ENCODE measurements at places on chromosomes 2 and 18. TPM values are rescaled to one million over a fixed set of nuclear protein-coding genes. Genes with fewer than 3 reads are reported as not detected.

- peak overlapping the region; percentile 58 for H3K4me3 ChIP-seq
- DNase-seq = peak; percentile 44
- no peaks in the 10 kb centered on the region for H3K36me3 ChIP-seq
Measured at GRCh38 chr2:95158891-95159619, 593 bp downstream of the ZNF514 start.

DNA sequence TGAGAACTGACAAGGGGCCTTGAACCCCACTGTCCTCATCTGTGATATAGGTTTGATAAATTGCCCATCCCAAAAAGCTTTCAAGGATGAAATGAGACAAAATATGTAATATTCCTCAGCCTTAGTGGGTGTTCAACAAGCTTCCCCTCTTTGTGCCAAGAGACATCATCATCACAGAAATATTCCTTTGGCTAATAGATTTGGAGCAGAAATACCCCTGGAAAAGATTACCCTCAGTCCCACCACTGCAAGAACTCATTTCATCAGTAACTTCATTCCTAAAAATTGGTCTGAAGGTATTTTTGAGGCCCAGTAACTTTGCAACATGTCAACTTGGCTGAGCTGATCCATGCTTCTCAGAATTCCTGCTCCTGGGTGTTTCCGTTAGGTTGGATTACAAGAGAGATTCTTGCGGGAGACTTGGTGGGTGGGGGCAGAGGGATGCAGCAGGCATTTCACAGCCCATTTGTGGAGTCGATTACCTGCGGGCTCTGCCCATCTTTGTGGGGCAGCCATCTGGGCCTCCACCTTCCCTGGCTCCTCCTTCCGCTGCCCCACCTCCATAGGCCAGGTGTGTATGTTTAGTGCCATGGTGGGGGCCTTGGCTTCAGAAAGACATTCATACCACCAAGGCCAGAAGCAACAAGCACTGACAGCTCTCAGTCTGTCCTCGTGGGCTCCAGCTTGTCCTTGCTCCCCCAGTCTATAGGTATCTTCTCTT, 263.9 kb downstream of the GLI2 start:
- H3K4me1 ChIP-seq = no peaks in the 10 kb centered on the region

GRCh38 chr2:143720095-143720664, 591.0 kb downstream of the ARHGAP15 start:
- no peak overlapping the region for H3K4me3 ChIP-seq
- H3K4me1 ChIP-seq = no peaks in the 10 kb centered on the region
- no peaks in the 10 kb centered on the region for H3K27me3 ChIP-seq
- H3K36me3 ChIP-seq = peaks cover 9% of the 10 kb centered on the region
- no peak overlapping the region for H3K27ac ChIP-seq
- no peak for DNase-seq

Gene ANKRD30BL
- total RNA-seq = 0.19 TPM

Gene ADAM23
- 4.0 TPM for total RNA-seq

DNA sequence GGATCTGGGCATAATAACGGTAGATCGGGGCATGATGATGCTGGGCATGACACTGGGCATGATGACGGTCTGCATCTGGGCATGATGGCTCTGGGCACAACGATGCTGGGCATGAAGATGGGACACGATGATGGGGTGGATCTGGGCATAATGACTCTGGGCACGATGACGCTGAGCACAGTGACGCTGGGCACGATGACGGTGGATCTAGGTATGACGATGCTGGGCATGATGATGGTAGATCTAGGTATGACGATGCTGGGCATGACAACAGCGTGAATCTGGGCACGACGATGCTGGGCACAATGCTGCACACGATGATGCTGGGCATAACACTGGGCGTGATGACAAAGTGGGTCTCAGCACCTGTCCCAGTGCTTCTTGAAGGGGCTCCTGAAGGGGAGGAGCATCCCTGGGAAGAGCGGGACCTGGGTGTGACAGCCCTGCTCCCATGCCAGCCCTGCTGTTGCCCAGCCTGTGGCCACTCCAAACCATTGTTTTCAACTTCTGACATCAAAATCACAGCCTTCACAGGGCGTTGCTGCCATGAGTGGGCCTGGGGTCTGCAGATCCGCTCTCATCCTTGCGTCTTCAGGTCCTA, 30.4 kb upstream of the ALLC start:
- no peak for DNase-seq
- no peak overlapping the region for H3K4me3 ChIP-seq
- no peak overlapping the region for H3K27ac ChIP-seq
- H3K27me3 ChIP-seq = no peaks in the 10 kb centered on the region
- no peaks in the 10 kb centered on the region for H3K36me3 ChIP-seq

DNA sequence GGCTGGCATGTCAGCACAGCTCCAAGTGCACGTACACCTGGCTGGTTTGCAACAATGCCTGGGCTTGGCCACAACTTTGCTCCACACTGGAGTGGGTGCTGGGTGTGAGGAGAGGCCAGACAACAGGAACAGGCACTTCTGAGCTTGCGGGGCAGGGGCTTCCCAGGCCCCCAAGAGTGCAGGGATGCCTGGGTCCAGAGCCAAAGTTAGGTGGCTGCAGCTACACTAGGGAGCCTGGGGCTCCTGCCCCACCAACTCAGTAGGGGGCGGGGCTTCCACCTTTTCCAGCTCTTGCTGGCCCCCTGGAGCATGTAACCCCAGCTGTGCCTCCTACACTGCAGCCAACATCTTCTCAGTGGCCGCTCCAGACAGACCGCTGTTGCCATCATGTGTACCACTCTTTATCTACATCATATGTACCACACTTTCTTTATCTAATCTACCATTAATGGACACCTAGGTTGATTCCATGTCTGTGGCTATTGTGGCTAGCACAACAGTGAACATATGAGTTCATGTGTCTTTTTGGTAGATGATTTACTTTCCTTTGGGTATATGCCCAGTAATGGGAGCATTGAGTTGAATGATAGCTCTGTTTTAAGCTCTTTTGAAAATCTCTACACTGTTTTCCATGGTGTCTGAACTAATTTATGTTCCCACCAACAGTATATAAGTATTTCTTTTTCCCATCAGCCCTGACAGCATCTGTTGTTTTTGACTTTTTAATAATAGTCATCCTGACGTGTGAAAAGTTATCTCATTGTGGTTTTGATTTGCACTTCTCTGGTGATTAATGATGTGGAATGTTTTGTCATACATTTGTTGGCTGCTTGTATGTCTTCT, 87.9 kb downstream of the ZNF804A start:
- H3K4me1 ChIP-seq = no peaks in the 10 kb centered on the region
- no peaks in the 10 kb centered on the region for H3K36me3 ChIP-seq
- no peak overlapping the region for H3K4me3 ChIP-seq
- H3K27me3 ChIP-seq = no peaks in the 10 kb centered on the region

DNA sequence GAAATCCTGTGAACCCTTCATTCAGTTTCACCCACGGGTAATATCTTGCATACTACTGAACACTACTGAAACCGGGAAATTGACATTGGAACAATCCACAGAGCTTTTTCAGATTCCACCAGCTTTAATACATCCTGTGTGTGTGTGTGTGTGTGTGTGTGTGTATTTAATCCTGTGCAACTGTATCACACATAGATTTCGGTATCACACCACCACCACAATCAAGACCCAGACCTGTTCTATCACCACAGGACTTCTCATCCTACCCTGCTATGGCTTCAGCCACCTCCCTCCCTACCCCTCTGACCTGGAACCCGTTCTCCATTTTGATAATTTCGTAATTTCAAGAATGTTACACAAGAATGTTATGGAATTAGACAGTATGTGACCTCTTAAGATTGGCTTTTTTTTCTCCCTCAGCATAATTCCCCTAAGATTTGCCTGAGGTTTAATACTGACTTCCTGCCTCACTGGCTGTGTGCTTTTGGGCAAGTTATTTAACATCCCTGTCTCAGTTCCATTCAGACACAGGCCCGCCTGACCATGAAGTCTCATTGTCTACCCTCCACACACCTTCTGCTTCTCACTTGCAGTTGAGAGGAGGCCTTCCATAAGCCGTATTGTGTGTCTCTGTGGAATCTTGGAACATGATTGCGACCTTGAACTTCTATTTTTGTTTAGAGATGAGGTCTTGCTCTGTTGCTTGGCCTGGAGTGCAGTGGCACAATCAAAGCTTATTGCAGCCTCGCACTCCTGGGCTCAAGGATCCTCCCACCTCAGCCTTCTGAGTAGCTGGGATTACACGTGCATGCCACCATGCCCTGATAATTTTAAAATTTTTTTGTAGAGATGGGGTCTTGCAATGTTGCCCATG, 14.4 kb upstream of the TMEM131 start:
- no peaks in the 10 kb centered on the region for H3K27me3 ChIP-seq
- H3K27ac ChIP-seq = no peak overlapping the region
- no peaks in the 10 kb centered on the region for H3K36me3 ChIP-seq
- no peaks in the 10 kb centered on the region for H3K4me1 ChIP-seq
- no peak overlapping the region for H3K4me3 ChIP-seq

Gene RPRM
- 0.38 TPM for total RNA-seq

Gene ZNF532
- 11.6 TPM for total RNA-seq

GRCh38 chr2:15939556-15939853, 845 bp upstream of the MYCN start:
- peaks cover 14% of the 10 kb centered on the region for H3K4me1 ChIP-seq
- DNase-seq = peak; percentile 6
- H3K4me3 ChIP-seq = peak overlapping the region; percentile 36
- no peaks in the 10 kb centered on the region for H3K36me3 ChIP-seq

DNA sequence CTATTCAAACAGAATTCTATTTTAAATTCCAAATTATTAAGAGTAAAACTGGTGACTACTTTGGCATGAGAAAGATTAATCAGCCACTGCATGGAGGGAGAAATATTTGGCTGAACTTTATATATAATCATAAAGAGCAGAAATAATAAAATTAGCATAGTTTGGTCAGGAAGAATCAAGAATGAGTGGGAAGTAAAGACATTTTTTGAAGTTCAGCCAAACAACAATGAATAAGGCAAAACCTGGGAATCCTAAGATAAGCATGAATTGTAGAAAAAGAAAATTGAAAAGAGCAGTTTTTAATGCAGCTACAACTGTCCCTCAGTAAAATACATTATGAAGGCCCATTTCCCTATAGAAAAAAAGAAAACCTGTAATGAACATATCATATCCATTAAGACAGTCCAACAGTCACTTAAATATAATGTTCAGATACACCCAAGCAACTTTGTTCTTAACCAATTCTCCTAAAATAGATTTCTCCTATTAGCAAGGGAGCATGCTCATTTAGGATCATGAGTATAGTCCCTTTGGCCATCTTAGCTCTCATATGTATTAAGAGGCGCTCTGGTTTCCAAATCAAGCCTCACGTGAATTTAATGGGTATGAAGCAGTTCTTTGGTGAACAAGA, 6.5 kb downstream of the TMEM17 start:
- no peaks in the 10 kb centered on the region for H3K36me3 ChIP-seq
- H3K4me1 ChIP-seq = no peaks in the 10 kb centered on the region
- no peak for DNase-seq
- no peaks in the 10 kb centered on the region for H3K27me3 ChIP-seq

DNA sequence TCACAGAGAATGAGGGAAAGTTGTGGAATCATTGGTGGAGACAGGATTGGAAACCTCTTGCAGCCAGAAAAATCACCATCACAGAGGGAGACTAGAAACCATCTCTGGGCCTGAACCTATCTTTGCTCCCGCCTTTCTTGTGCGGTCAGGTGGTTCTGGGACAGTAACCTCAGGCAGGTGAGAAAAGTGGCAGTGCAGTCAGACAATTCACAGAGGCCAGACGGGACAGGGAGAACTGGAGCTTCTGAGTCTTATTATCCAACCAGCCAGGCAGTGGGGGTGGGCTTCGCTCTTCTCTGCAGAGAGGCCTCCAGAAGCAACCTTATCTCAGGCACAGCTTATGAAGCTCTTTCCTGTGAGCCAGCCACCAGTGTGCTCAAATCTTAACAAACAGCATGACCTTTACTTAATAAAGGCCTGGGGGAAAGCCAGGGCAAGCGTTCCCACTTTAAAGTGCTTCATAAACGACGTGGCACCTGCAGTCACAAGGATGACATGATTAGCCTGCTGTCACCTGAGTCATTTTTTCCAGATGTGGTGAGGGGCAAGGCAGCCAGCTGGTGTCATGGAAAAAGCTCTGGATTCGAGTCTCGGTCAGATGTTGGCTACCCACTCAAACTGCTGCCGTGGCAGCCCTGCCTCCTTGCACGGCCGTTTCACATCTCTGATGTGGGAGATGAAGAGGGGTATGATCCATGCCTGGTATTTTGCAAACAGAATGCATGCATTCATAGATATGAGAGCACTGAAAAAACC, 109.7 kb downstream of the B3GNT2 start:
- no peaks in the 10 kb centered on the region for H3K36me3 ChIP-seq
- no peaks in the 10 kb centered on the region for H3K27me3 ChIP-seq
- peaks cover 77% of the 10 kb centered on the region for H3K4me1 ChIP-seq
- peak overlapping the region; percentile 53 for H3K27ac ChIP-seq

DNA sequence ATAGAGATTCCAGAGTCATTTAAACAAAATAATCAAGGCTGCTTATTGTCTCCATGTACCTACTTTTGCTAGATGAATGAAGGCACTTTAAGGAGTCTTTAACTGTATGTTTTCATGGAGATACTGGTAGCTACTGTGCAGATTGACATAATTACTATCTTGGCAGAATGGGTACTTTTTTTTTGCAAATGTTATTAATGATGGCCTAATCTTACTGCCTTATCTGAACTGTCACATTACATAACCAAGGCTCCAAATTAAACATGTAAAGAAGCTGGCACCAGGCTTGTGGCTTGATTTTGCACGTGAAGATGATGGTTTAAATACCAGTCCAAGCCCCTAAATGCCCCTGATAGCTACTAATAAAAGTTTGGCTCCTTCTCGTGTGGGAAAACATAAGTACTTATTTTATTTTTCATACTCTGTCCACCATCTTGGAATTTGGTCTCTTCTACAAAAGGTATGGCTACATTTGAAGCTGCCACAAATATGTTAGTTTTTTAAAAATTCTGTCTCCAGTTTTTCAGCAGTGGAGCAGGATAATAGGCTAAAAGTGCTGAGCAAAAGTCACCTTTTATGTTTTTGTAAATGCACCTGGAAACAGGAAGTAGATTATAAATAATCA, 4.1 kb downstream of the TRIB2 start:
- H3K27ac ChIP-seq = no peak overlapping the region
- H3K36me3 ChIP-seq = peaks cover 36% of the 10 kb centered on the region
- H3K4me1 ChIP-seq = peaks cover 16% of the 10 kb centered on the region
- H3K27me3 ChIP-seq = no peaks in the 10 kb centered on the region

Gene ADGRF3
- 0.33 TPM for total RNA-seq

DNA sequence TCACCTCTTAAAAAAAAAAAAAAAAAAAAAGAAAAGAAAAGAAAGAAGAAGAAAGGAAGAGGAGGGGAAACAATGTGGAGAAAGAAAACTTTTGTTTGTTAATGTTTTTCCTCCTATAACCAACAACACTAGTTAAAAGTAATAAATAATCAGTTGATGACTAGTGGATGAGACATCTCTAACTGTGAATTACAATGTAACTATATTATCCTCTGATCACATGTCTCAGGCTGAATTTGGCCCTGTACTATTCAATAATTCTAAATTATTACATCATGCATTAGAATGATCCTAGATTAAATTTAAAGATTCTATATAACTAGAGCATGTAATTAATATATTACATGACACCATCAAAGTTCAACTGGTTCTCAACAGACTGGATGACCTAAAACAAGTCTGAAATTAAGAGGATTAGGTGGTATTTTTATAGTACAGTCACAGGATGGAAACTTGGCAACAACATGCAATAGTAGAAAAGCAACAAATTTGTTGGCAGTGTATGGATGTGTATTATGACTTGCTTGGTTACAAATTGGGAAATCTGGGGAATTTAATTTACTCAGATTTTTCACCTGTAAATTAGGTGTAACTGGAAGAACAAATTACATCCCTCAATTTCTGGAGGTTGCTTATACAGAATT, 269.3 kb upstream of the SETBP1 start:
- no peaks in the 10 kb centered on the region for H3K4me1 ChIP-seq
- no peaks in the 10 kb centered on the region for H3K27me3 ChIP-seq
- no peak overlapping the region for H3K27ac ChIP-seq
- no peaks in the 10 kb centered on the region for H3K36me3 ChIP-seq
- no peak for DNase-seq

Data from thymus (tissue), 14 donors.